T-helper 17 cell (primary cell): ENCODE measurements at places on chromosomes 13 and 19.

DNA sequence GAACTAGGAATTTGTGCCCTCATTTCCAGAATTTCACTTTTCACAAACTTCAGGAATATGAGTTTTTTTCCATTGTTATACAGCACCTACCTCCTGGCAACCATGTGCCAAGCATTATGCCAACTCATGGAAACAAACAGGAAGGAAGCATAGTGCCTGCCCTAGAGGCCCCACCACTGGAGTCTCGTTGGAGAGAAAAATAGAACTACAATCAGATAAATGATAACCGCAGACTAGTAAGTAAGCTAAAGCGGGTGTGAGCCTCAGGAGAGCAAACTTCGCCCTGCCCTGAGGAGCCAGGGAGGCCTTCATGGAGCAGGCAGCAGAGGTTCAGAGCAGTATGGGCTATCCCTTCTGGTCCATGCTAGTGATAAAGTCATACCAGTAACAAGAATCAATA, 75.9 kb downstream of the FRY start:
- no peak for DNase-seq

GRCh38 chr13:50576156-50576555, 267.3 kb downstream of the DLEU7 start:
- no peak for DNase-seq

DNA sequence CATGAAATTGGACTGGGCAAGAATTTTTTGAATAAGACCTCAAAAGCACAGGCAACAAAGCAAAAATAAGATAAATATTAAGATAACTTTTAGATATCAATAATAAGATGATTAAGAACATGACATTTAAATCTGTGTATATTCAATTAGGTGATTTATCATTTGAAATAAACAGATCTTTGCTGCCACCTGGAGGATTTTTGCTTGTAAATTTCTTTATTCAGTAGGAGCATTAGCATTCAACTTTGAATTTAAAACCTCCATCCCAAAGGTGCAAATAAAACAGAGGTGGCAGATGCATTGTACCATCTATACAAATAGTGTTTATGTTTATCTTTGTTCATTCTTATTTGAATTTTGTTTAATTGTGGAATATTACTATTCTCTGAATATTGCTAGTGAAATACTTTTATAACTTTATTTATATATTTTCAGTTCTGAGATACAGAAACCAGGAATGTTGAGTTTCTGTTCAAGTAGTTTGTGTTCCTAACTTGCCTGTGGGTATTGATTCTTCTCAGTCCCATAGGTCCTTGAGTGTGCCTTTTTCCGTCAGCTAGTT, 20.9 kb downstream of the COG6 start:
- no peak for DNase-seq

DNA sequence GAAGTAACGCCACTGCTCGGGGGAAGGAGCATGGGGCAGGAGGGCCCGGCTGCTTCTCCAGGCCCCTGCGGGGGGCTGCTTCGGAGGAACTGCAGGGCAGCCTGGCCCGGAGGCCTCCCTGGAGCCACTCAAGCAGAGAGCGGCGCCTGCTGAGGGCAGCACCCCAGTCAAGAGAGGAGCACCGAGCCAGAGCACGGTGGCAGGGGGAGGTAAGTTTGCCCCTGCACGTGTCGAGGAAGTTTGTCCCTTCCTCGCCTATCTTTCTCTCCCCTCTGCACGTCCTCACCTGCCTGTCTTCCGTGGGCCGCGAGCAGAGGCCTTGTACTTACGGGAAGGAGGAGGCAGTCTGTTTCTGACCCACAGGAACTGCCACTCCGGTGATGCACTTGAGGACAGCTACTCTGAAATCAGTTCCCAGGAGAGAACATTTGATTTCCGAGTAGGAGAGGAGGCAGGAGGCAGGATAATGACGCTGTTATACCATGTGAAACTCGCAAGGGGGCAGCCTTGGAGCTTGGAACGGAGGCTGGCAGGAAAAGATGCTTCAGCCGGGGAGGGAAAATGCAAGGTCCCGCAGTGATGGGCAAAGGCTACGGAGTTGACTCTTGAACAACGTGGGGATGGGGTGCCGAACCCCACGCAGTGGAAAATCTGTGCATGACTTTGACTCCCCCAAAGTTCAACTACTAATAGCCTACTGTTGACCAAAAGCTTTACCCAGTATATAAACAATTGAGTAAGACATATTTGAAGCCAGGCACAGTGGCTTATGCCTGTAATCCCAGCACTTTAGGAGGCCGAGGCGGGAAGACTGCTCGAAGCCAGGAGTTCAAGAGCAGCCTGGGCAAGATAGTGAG, 5.0 kb downstream of the FFAR1 start:
- DNase-seq, result peak; percentile 48

DNA sequence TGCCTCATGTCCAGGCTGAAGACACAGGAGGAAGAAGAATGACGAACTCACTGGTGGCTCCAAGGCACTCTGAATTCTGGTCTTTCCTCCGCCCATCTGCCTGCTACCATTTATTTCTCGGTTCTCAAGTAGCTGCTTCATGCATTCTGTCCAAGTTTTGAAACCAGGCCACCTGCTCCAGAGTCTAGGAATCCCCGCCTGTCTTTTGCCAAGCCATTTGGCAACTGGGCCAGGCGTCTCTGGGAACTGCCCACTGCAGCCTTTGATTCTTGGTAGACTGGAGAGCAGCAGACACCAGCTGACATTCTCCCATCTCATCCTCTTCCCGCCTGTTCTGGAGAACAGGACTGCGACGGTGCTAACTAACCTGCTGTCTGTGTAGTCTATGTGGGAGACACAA, 10.8 kb downstream of the SLC35E1 start:
- no peak for DNase-seq

- peak; percentile 80 for DNase-seq
These were observed 37.6 kb upstream of the NANOS3 start for GRCh38 chr19:13839130-13839937.

DNA sequence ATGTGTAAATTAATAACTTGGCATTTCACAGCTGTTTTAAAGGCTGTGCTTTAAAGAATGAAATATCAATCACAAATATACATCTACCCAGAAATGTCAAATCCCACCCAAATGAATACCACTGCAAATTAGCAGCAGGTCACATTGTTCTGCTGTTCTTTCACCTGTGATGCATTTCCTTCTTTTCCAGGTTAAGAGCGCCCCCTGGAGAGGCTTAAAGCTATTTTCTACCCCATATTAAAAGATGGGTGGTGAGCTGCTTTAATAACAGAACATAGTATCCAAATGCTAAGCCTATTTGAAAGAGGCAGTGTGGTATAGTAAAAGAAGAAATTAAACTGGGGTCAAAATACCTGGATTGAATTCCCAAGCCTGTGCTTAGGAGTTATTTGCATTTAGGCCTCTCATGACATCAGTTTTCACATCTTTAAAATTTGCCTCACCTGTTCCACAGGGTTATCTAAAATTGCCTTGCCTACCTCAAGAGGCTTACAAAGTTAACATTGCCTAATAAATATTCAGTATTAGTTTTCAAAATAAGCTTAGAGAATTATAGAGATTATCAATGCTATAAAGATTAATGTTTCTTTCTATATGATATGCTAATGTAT, 396.9 kb upstream of the SLITRK5 start:
- DNase-seq, result no peak

GRCh38 chr13:93603043-93603442, 376.4 kb downstream of the GPC6 start:
- DNase-seq, result no peak

- no peak for DNase-seq
These were observed 15.9 kb downstream of the PGLS start for GRCh38 chr19:17527326-17527725.

DNA sequence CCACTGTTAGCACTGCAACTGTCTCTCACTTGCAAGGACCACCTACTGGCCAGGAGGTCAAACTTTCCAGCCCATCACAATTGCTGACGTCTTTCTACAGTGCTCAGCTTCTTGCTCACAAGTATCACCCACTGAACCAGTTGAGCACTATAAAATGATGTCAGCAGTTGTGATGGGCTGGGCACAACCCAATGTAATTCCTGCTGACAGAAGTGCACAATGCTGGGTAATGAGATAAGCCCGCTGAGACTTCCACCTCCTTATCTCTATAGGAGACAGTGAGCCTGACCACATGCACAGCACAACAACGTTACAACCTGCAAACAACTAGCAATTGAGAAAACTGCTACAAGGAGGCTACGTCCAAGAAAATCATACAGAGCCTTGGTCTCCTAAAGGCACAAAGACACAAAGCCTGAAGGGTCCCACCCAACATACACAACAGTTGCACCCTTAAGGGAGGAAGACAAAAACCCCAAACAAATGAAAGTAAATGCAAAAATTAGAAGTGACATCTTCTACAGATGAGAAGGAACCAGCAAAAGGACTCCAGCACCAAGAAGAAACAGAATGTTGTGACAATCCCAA, 273.2 kb downstream of the LIG4 start:
- DNase-seq, result no peak

DNA sequence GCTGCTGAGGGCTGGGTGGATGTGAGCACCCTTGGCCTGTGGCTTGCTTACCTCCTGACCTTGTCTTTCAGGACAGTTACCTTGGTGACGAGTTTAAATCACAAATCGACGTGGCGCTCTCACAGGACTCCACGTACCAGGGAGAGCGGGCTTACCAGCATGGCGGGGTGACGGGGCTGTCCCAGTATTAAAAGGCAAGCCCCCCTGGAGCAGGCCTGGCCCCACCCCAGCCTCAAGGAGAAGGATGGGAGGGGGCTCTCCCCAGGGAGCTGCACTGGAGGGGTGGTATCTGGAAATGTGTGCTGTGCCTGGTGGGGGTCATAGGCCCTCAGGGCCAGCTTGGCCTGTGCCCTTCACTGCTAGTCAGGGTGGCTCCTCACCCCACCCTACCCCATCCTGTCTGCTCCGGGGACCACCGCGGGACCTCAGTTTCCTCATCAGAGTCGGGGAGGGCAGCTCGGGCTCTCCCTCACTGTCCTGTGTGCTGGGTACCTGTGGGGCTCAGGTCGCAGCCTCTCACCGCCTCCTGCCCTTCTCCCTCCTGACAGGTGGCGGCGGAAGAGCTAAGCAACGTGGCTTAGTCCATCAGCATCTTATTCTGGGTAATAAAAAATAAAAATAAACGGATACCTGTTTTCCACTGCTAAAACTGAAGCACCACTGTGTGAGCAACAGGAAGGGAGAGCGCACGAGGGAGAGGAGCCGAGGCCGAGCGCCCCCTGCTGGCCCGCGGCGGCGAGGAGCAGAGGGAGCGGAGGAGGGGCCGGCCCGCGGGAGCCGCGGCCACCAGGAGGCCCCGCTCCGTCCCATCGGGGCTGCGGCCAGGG, 29.8 kb downstream of the CERS1 start:
- DNase-seq, result peak; percentile 71

DNA sequence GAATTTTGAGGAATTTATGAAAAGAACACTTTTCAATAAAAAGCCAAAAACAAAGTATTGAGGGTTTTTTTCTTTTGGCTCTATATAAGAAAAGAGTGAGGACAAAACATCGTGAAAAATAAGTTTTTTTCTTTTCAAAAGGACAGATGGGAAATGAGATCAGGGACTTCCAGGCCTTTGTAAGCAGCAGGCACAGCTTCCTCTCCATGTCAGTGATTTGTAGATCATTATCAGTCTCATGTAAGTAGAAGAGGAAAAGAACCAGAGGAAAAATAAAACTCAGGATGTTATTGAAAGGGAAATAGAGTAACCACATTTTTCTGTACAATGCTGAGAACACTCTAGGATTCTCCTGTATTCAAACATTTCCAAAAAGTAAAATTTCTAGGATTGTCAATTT, 29.9 kb downstream of the DOCK9 start:
- no peak for DNase-seq

DNA sequence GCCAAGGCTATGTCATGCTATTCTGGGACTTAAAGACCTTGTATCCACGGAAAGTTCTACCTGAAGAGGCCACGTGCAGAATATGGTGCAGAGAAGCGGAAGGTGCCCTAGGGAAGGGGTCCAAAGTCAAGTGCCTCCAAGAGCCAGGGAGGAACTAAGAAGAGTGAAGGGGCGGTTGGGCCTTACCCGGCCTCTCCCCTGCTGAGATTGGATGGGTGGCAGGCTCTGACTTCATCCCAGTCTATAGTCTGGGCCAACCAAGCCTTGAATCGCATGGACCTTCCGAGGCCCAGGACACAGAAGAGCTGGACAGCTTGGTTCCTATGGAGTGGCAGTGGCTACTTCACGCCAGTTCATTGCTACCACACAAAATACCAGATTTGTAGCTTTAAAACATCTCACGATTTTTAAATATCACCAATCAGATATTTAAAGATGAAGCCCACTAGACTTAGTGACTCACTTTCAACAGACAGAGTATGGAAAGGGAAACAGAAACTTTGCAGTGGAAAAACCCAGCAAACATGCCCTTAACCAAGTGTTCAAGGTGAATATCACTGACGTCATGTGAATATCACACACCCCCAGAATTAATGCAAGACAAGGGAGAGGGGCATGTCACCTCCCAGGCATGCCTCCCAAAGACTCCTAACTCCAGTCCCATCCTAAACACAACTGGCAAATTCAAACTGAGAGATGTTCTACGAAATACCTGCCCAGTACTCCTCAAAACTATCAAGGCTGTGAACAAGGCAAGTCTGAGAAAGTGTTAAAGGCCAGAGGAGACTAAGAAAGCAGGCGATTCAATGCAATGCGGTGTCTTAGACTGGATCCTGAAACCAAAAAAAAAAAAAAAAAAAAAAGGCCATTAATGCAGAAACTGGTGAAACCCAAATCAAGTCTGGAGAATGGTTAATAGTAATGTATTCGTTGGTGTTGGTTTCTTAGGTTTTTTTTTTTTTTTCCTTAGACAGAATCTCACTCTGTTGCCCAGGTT, 10.2 kb downstream of the C19orf12 start:
- DNase-seq, result no peak

- no peak for DNase-seq
These were observed 69.1 kb downstream of the SOX1 start for GRCh38 chr13:112136095-112136494.
